ENCODE measurements at places on chromosomes 2 and 18. TPM values are rescaled to one million over a fixed set of nuclear protein-coding genes. Genes with fewer than 3 reads are reported as not detected.

DNA sequence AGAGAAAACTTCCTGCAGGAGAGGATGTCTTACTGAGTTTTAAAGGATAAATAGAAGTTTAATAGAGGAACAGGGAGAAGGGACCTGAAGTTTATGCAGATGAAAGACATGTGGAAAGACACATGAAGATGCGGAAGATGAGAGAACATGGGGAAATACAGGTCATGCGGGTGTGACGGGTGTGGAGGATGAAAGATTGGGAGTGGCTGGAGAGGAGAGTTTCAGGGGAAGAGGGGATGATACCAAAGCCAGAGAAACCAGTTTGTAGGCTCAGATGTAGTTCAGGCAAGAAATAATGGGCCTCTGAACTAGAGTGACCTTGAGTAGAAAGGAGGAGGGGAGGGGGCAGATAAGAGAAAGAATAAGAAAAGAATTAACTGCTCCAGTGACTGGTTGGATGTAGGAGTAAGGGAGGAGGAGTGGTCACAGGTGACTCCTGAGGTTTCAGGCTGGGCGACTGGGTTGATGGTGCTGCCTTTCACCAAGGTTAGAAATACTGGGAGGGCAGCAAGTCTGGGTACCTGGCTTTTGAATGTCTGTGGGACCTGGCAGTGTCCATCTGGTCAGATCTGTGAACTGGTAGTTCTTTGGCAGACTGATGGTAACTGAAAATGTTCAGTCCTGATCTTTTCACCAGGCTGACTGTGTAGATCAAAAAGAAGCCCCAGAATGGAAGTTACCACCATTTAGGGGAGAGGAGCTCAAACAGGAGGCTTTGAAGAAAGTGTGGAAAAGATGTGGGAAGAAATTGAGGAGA lies 69.4 kb downstream of the TET3 start:
- H3K4me1 ChIP-seq = peaks cover 29% of the 10 kb centered on the region
- no peaks in the 10 kb centered on the region for H3K36me3 ChIP-seq
- no peak for DNase-seq
- H3K27ac ChIP-seq = no peak overlapping the region
- H3K27me3 ChIP-seq = no peaks in the 10 kb centered on the region
- H3K4me3 ChIP-seq = no peak overlapping the region

DNA sequence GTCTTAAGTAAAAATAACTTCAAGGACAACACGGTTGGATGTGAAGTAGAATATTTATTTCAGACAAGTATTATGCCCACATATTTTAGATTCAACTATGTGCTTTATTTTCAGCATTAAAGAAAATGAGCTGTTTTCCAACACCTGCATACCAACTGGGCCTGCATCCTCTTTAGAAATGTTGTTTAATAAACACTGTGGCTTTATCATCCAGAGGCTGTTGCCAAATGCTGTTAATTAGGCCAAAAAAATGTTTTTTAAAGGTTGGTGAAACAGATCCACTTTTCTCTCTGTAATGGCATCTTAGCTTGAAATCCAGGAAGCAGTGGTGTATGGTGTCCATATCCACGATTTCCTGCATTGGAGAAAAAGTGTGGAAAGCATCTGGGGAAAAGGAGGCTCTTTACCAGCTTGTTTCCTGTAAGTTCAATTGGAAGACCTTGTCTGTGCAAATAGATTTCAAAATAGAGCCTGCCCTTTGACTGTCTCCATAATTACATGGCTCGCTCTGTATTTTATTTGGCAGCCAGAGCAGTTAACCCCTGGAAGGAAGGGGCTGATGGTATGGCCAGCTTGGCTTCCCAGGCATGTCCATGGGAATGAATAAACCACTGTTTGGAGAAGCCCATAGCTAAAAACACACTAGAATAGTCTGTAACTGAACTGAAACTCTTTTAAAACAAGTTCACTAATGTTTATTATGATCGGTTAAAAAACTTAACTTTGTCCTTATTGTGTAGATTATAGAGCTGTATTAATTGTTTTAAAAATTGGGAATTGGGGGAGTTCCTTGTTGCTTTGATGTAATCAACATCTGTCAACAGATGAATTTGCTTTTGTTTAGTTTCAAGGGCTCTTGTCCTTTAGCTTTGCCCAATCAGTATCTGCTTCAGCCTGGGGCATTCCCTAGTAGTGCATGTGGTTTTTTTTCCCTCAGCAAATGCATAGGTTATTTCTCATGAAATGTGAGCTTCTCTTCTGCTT lies 33.0 kb upstream of the DLX1 start:
- DNase-seq = no peak
- no peaks in the 10 kb centered on the region for H3K4me1 ChIP-seq

DNA sequence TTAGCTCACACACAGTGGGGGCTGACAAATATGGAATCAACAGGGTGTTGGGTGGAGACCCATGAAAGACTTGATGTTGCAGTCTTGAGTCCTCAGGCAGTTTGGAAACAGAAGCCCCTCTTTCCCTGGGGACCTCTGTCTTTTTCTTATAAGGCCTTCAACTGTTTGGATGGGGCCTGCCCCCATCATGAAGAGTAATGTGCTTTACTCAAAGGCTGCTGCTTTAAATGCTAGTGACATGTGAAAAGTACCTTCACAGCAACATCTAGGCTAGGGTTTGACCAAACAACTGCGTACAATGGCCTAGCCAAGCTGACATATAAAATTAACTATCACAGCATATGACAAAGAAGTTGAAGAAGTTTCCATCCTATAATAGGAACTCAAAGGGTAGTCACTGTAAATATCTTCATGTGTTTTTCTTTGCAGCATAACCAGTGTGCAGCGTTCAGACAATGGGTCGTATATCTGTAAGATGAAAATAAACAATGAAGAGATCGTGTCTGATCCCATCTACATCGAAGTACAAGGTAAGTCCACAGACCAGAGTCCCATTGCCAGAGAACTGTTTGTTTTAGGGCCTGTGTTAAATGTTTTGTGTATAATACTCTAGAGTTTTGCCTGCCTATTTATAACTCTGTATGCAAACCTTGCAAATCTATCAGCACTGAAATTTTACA lies 46.3 kb downstream of the MERTK start:
- H3K27ac ChIP-seq = no peak overlapping the region
- H3K27me3 ChIP-seq = peaks cover 18% of the 10 kb centered on the region
- H3K4me1 ChIP-seq = no peaks in the 10 kb centered on the region
- no peak for DNase-seq
- H3K36me3 ChIP-seq = no peaks in the 10 kb centered on the region

DNA sequence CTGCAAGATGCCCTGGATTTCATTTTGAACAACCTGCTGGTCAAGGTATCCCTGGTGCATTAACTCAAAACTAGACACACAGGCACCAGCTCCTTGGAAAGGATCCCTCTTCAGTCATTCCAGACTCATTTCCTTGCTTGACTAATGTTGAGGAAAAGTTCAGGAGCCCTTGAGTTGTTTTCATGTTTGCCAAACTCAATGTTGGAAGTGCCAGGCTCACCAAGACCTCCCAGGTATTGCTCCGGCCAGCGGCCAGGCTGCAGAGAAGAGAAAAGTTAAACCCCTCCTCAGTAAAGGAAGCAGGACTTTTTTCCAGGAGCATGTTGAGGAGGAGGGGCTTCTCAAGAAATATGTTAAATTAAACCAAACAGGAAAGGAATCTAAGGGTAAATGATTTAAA lies 42.7 kb downstream of the TGIF1 start:
- no peak overlapping the region for H3K27ac ChIP-seq
- H3K4me3 ChIP-seq = no peak overlapping the region
- peaks cover 17% of the 10 kb centered on the region for H3K27me3 ChIP-seq
- H3K4me1 ChIP-seq = peaks cover 9% of the 10 kb centered on the region
- no peak for DNase-seq

GRCh38 chr2:2682700-2683342 lies 351.7 kb upstream of the MYT1L start:
- H3K4me3 ChIP-seq = no peak overlapping the region
- no peak overlapping the region for H3K27ac ChIP-seq
- no peaks in the 10 kb centered on the region for H3K36me3 ChIP-seq
- peaks cover 25% of the 10 kb centered on the region for H3K4me1 ChIP-seq
- no peak for DNase-seq

DNA sequence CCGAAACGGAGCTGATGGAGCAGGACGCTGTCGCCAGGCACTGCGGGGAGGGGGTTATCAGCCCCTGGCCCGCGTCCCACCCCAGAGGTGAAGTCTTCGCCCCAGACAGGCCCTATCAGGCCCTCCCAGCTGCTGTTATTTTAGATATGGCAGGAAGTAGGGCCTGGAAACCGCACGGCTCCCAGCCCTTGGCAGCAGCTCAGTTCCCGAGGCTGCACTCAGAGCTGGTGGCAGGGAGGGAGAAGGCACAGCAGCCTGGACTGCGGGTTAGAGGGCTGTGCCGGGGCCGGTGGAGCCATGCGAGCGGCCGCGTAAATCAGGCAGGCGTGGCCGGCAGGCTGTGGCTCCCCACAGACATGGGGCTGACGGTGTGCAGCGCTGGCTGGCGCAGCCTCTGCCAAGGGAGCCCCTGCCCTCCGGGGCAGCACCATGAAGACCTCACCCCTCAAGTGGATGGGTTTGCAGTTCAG lies 111.4 kb downstream of the NFATC1 start:
- H3K4me3 ChIP-seq = peak overlapping the region; percentile 37
- peaks cover 21% of the 10 kb centered on the region for H3K36me3 ChIP-seq

GRCh38 chr2:40230707-40231432 lies 221.0 kb downstream of the SLC8A1 start:
- H3K4me3 ChIP-seq = no peak overlapping the region
- no peaks in the 10 kb centered on the region for H3K4me1 ChIP-seq
- H3K27ac ChIP-seq = no peak overlapping the region

- H3K36me3 ChIP-seq = no peaks in the 10 kb centered on the region
- peak; percentile 74 for DNase-seq
- H3K4me3 ChIP-seq = no peak overlapping the region
- H3K4me1 ChIP-seq = peaks cover 32% of the 10 kb centered on the region
- H3K27me3 ChIP-seq = no peaks in the 10 kb centered on the region
- H3K27ac ChIP-seq = peak overlapping the region; percentile 76
Observed at GRCh38 chr18:77207540-77207939, 42.1 kb upstream of the GALR1 start.

DNA sequence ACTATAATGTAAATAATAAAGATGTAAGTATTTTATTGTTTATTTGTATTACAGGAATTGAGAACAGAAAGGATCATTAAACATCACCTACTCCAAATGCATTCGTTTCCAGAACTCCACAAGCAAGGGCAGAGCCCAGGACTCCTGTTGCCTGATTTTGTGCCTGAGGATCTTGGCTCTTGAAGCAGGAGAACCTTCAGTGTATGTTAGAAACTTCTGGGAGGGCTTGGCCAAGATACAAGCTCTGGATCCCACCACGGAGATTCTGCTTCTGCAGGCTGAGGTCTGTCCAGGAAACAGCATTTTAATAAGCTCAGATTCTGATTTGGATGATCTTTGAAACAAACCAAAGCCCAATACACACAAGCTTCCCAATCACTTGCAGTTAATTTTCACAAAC lies 142.4 kb upstream of the SOX11 start:
- H3K36me3 ChIP-seq = no peaks in the 10 kb centered on the region
- no peak overlapping the region for H3K4me3 ChIP-seq
- H3K4me1 ChIP-seq = no peaks in the 10 kb centered on the region
- H3K27ac ChIP-seq = no peak overlapping the region

- H3K27me3 ChIP-seq = peaks cover 2% of the 10 kb centered on the region
- no peak overlapping the region for H3K4me3 ChIP-seq
- no peak overlapping the region for H3K27ac ChIP-seq
- H3K4me1 ChIP-seq = no peaks in the 10 kb centered on the region
Observed at GRCh38 chr2:18336975-18337374, 223.5 kb downstream of the RDH14 start.

- no peaks in the 10 kb centered on the region for H3K27me3 ChIP-seq
- H3K27ac ChIP-seq = no peak overlapping the region
- H3K4me3 ChIP-seq = no peak overlapping the region
- no peaks in the 10 kb centered on the region for H3K36me3 ChIP-seq
Observed at GRCh38 chr18:67710639-67711038, 194.1 kb upstream of the DSEL start.

DNA sequence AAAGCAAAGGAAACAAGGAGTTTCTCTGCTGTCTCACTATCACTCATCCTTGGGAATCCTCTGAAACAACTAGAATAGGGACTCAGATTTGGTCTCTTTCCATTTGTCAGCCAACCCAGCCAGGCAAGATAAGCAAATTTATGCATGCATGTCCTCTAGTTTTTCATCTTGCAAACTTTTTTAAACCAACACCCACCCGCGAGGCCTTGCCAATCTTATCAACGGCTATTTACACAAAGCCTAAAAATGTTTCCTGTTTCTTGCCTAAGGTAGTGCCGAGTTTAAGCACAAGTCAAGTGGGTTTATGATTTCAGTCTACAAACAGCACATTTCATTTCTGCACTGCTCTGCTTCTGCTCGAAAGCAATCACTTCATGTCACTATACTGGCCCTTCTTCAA lies 240.9 kb downstream of the STK39 start:
- no peak for DNase-seq
- H3K36me3 ChIP-seq = peaks cover 44% of the 10 kb centered on the region

GRCh38 chr2:120794716-120795115 lies 59.0 kb downstream of the GLI2 start:
- no peak for DNase-seq
- H3K4me1 ChIP-seq = no peaks in the 10 kb centered on the region
- no peaks in the 10 kb centered on the region for H3K36me3 ChIP-seq
- no peak overlapping the region for H3K4me3 ChIP-seq
- no peak overlapping the region for H3K27ac ChIP-seq

DNA sequence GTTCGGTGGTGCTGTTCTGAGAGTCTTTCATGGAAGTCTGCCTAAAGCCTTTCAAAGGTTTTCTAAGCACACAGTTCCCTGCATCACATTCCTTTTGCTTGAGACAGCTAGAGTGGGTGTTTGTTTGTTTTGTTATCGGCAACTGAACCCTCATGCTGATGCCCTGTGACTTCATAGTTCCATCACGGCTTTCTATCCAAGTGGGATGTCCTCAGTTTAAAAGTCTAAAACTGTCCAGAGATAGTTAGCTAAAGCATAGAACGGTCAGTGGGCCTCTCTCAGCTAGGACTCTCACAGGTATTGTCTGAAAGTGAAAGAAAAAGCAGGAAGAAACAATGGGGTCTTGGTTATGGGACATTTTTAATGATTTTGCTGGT lies 337.3 kb downstream of the OSR1 start:
- no peaks in the 10 kb centered on the region for H3K4me1 ChIP-seq
- H3K27ac ChIP-seq = no peak overlapping the region
- DNase-seq = no peak
- no peak overlapping the region for H3K4me3 ChIP-seq
- H3K36me3 ChIP-seq = no peaks in the 10 kb centered on the region

UGT1A4 gene
- not detected for total RNA-seq

NLRC4 gene
- total RNA-seq = 0.33 TPM

OXER1 gene
- not detected for total RNA-seq

IL36B gene
- total RNA-seq = not detected

ABCG5 gene
- not detected for total RNA-seq

SLC30A3 gene
- 0.86 TPM for total RNA-seq

CYP20A1 gene
- 24.4 TPM for total RNA-seq

PDE1A gene
- total RNA-seq = not detected

DNAH7 gene
- total RNA-seq = 0.17 TPM

MOGAT1 gene
- total RNA-seq = not detected

NTSR2 gene
- total RNA-seq = not detected

FIGN gene
- total RNA-seq = not detected

BMP10 gene
- not detected for total RNA-seq

NEB gene
- total RNA-seq = 0.14 TPM
